ENCODE measurements at places on chromosomes 5 and 9. TPM values are rescaled to one million over a fixed set of nuclear protein-coding genes. Genes with fewer than 3 reads are reported as not detected.

The TLX3 gene
- not detected for total RNA-seq

The WDR38 gene
- total RNA-seq, result not detected

The UBAP2 gene
- total RNA-seq, result 18.0 TPM

The GADD45G gene
- total RNA-seq, result 0.64 TPM

The SHOC1 gene
- total RNA-seq, result under 0.01 TPM

- DNase-seq, result no peak
Observed at GRCh38 chr9:85713897-85714296, 27.9 kb downstream of the AGTPBP1 start.

- peak; percentile 80 for DNase-seq
Observed at GRCh38 chr9:135468854-135469521, 10.6 kb upstream of the PPP1R26 start.

DNA sequence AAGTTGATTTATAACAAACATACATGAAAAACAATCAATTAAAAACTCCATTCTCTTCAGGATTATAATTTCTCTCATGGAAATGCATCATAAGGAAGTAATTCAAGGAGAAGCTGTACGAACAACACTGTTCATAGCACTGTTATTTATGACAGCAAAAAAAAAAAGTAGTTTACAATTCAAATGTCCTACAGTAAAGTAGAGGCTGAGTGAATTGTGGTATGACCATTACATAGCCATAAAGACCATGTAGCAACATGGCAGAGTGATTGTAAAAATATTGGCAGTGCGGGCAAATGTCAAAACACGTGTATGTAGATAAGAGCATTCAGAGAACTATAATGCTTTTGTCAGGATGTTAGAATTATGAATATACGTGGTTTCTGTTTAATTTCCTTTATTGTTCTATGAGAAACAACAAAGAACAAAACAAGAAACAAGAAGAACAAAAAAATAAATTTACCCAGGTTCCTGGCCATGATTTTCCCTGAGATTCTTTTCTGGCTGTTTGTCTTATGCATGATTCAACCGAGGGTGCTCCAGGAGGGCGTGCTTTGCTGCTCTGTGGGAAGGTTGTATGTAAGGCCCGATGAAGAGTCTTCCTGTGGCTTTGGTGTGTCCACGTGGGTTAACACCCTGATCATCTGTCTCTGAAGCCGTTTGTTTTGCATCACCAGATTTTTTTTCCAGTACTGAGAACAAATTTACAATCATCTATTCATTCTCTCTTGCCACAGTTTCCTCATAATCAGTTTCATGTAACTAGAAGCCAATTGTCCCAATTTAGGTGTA lies 28.8 kb downstream of the GCNT4 start:
- DNase-seq, result no peak

- DNase-seq, result no peak
Observed at GRCh38 chr5:101796427-101796826, 499.7 kb downstream of the SLCO4C1 start.

GRCh38 chr5:133035224-133035623 lies 8.9 kb upstream of the ZCCHC10 start:
- no peak for DNase-seq

- DNase-seq, result peak; percentile 48
Observed at GRCh38 chr5:16178745-16179372, 732 bp downstream of the MARCHF11 start.

- no peak for DNase-seq
Observed at GRCh38 chr9:28120184-28120583, 546.9 kb upstream of the C9orf72 start.

DNA sequence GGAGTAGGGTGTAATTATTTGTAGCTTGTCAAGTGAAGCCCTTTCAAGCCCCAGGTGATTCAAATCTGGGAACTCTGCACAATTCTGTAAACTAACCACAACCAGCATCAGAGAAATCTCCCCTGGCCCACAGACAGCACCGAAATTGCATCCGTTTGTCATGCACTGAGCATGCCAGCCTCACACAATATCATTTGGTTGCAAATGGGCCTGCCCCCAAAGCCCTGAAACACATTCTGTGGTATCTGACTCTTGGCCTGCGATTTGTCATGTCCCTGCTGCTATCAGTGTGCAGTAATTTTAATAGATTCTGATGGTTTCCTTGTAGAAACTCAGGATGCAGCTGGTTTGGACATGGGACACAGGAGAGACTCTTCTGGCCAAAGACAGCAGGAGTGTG lies 35.3 kb downstream of the SNX24 start:
- peak; percentile 57 for DNase-seq

GRCh38 chr9:91341258-91341746 lies 20.4 kb downstream of the AUH start:
- no peak for DNase-seq

DNA sequence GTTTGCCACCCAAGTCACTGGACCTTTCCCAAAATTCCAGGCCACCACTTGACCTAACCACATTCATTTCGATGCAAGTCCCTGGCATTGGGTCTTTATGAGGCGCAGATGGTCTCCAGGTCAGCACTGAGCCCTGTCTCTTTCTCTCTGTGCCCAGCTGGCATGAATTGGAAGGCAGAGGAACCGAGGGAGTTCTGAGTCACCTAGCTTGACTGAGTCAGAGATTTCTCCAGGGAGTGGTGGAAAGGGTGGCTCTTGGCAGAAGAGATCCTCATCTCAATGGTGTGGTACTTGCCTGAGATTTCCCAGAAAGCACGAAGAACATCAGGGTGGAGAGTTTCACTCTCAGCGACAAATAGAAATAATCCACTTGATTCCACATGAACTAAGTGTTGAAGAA lies 43.8 kb downstream of the WDR36 start:
- no peak for DNase-seq

- DNase-seq, result peak; percentile 57
Observed at GRCh38 chr5:112634166-112634565, 103.5 kb upstream of the APC start.

- DNase-seq, result peak; percentile 75
Observed at GRCh38 chr9:69719367-69719766, 40.4 kb downstream of the PTAR1 start.

DNA sequence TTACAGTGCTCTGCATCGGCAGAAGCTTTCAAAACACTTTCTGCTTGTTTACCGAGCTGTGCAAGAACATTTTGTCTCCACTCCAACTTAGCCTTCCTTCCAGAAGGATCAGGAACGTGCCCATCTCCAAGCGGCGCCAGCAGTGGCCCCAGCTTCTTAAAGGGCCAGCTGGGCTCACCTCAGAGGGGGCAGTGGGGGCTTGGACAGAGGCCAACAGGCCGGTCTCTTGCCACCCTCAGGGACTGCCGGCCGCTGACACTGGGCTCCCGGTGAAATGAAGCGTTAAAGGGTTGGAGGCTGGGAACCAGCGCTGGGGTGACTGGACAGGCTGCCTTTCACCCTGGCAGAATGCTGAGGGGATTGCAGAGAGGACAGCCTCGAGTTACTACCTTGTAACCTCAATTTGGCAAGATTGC lies 67.0 kb upstream of the RNU6ATAC start:
- DNase-seq, result peak; percentile 11

DNA sequence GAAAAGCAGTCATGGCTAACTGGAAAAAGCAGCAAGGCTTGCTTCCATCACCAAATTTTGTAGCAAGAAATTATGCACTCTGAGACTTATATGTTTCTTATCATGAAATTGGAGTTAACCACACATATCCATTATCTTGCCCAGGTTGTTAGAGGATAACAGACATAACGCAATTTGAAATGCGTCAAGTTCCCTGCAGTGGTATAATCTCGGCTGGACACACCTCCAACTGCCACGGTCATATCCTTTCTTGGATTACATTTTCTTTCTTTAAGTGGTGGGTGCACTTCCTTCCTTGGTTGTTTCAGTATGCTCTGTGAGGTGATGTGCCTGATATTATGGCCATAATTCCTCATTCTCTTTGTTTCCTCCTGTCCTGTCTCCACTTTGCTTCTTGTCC lies 695.0 kb upstream of the DMAC1 start:
- DNase-seq, result no peak

- DNase-seq, result peak; percentile 50
Observed at GRCh38 chr5:179438011-179438441, 92.8 kb upstream of the ADAMTS2 start.

DNA sequence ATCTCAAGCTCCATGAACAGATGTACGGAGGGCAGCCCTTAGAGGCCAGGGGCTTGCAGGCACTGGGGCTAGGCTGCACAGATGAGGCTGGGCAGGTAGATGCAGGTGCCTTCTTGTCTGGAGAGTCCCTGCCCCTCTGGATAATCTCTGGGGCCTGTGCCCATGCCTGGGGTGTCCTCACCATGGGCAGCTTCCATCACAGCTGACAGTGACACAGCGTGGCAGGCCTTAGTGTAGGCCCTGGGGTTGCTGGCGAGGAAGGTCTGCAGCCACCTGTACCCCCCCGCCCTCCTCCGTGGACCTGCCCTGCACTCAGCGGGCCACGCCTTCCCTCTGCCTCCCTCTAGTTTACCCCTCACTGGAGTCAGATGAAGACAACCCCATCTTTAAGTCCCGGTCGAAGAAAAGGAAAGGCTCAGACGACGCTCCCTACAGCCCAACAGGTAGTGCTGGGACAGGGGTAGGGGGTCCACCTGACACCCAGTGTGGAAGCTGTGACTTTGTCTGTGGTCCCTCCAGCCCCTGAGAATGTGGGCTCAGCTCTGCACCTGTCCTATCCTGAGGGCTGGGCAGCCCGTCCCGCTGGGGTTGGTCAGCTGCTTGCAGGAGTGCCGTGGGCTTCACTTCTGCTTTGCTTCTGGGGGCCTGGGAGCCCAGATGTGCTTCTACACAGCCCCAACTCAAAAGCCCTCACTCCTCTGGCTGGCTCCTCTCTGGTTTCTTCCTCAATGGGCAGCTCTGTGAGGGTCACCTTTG lies 98.4 kb downstream of the PHF2 start:
- DNase-seq, result no peak

GRCh38 chr9:129619787-129620668 lies 873 bp downstream of the C9orf50 start:
- no peak for DNase-seq

DNA sequence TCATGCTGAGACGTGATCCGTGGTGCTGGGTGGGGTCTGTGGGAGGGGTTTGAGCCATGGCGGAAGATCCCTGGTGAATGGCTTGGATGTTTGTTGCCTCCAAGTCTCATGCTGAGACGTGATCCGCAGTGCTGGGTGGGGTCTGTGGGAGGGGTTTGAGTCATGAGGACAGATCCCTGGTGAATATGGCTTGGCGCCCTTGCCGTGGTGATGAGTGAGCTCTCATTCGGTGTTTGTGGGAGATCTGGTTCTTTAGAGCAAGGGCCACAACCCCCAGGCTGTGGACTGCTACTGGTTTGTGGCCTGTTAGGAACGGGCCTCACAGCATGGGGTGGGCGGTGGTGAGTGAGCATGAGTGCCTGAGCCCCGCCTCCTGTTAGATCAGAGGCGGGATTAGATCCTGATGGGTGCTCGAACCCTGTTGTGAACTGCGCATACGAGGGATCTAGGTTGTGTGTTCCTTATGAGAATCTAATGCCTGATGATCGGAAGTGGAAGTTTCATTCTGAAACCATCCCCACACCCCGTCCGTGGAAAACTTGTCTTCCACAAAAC lies 31.2 kb downstream of the NKD2 start:
- DNase-seq, result no peak
